ENCODE measurements at places on chromosomes 6 and 20. TPM values are rescaled to one million over a fixed set of nuclear protein-coding genes. Genes with fewer than 3 reads are reported as not detected.
A peak's percentile ranks its signal among the peaks of the same experiment; 100 is the strongest.

Gene UBR2
- total RNA-seq: 24.2 TPM

GRCh38 chr6:39086711-39087110 is 28.3 kb downstream of the SAYSD1 start:
- H3K27me3 ChIP-seq: no peaks in the 10 kb centered on the region
- no peaks in the 10 kb centered on the region for H3K4me1 ChIP-seq
- no peak overlapping the region for H3K27ac ChIP-seq
- H3K4me3 ChIP-seq: no peak overlapping the region

DNA sequence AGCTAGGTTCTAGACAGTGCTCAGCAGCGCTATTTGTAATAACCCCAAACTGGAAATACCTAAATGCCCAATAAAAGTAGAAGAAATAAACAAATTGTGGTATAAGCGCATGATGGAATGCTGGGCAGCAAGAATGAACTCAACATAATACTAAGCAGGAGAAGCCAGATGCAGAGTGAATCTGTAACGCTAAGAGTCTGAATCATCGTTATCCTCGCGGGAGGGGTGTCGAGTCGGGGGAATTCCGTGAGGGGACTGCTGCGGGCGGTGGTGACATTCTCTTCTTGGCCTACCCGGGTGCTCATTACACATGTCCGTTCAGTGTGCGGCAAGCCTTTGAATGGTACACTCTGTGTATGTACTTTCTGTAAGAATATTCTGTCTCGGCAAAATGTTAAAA is 83.7 kb downstream of the SULF2 start:
- DNase-seq: no peak
- H3K36me3 ChIP-seq: no peaks in the 10 kb centered on the region
- no peak overlapping the region for H3K27ac ChIP-seq
- H3K4me3 ChIP-seq: no peak overlapping the region
- H3K27me3 ChIP-seq: no peaks in the 10 kb centered on the region

DNA sequence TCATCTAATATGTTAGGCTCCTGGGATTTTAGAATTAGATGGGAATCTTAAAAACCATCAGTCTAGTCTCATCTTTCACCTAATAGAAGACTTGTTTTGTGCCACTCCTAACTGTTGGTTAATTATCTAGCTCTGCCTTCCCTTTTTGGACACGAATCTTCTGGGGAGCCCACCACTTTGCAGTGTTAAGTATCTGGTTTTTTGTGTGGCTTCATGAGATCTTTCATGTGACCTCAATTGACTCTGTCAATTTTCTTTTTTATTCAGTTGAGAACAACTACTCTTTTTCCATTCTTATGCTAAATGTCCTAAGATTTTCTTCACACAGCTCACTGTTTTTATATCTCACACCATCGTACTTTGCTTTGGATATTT is 16.9 kb downstream of the TBPL1 start:
- no peak overlapping the region for H3K4me3 ChIP-seq
- H3K27ac ChIP-seq: no peak overlapping the region
- H3K36me3 ChIP-seq: no peaks in the 10 kb centered on the region
- peaks cover 4% of the 10 kb centered on the region for H3K4me1 ChIP-seq
- no peaks in the 10 kb centered on the region for H3K27me3 ChIP-seq
- no peak for DNase-seq

DNA sequence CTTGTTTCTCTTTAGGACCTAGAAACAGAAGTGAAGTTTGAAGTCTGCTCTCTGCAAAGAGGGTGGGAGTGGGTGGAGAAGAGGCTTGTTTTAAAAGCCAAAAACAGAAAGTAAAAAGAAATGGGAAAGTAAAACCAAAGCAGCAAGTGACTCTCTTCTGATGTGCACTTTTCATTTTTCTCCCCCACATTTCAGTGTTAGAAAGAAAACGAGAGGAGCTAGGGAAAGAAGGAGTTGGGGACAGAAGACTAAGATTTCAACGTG is 1.3 kb downstream of the C6orf141 start:
- peaks cover 6% of the 10 kb centered on the region for H3K4me1 ChIP-seq
- H3K27me3 ChIP-seq: no peaks in the 10 kb centered on the region
- no peaks in the 10 kb centered on the region for H3K36me3 ChIP-seq
- peak overlapping the region; percentile 28 for H3K4me3 ChIP-seq
- DNase-seq: no peak
- H3K27ac ChIP-seq: no peak overlapping the region

Gene SLC17A9
- total RNA-seq: 3.5 TPM

Gene FILIP1
- total RNA-seq: 2.1 TPM

Gene GABRR2
- 0.14 TPM for total RNA-seq

Gene RPP21
- 121 TPM for total RNA-seq

DNA sequence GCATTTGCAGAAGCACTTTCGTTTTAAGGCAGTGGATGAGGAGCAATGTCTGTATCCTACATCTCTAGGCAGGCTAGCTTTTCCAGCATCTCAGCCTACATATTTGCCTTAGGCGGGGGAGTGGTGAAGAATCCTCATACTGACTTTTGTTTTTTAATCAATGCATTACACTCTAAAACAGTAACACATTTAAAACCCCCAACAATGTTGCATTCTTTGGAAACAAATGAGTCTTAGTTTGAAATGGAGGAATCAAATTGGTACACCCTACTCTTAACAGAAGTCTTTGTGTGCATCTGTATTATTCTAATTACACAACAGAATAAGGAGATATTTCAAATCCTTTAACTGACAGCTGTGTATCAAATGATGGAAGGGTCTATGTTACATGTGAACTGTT is 9.0 kb downstream of the NKAIN2 start:
- no peak overlapping the region for H3K4me3 ChIP-seq
- DNase-seq: no peak
- H3K27me3 ChIP-seq: no peaks in the 10 kb centered on the region
- H3K27ac ChIP-seq: no peak overlapping the region
- H3K36me3 ChIP-seq: no peaks in the 10 kb centered on the region
- H3K4me1 ChIP-seq: no peaks in the 10 kb centered on the region

- no peak overlapping the region for H3K4me3 ChIP-seq
- no peaks in the 10 kb centered on the region for H3K27me3 ChIP-seq
- H3K36me3 ChIP-seq: no peaks in the 10 kb centered on the region
- no peak for DNase-seq
- H3K27ac ChIP-seq: no peak overlapping the region
- H3K4me1 ChIP-seq: no peaks in the 10 kb centered on the region
Observed at GRCh38 chr6:13531956-13532355, 42.4 kb upstream of the SIRT5 start.

- DNase-seq: no peak
- no peaks in the 10 kb centered on the region for H3K27me3 ChIP-seq
- H3K27ac ChIP-seq: no peak overlapping the region
- H3K4me3 ChIP-seq: no peak overlapping the region
- H3K36me3 ChIP-seq: no peaks in the 10 kb centered on the region
Observed at GRCh38 chr6:25872814-25873213, 1.2 kb downstream of the SLC17A3 start.

DNA sequence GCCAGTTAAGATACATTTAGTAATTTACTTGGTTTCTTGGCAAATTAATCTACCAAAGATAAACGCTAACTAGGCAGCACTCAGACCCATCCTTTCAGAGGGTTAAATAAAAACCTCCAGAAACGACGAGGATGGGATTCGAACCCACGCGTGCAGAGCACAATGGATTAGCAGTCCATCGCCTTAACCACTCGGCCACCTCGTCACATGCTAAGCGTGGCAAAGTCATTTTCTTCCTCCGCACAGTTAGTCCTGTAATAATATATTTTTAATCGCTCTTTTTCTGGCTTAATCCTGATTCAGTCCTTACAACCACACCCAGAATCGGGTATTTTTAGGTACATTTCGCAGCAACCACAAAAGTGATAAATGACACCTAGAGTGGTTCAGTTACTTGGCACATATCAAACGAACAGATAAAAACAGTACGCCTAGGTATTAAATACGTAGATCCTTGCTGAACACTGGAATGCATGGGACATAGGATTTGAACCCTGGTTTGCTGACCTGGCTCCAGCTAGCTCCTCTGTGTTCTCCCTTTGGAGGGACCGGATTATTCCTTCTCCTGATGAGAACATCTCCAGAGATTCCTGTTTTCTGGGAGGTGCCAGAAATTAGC is 71.6 kb downstream of the GPX5 start:
- no peaks in the 10 kb centered on the region for H3K36me3 ChIP-seq
- no peak overlapping the region for H3K4me3 ChIP-seq
- DNase-seq: no peak
- no peaks in the 10 kb centered on the region for H3K27me3 ChIP-seq
- H3K4me1 ChIP-seq: no peaks in the 10 kb centered on the region

DNA sequence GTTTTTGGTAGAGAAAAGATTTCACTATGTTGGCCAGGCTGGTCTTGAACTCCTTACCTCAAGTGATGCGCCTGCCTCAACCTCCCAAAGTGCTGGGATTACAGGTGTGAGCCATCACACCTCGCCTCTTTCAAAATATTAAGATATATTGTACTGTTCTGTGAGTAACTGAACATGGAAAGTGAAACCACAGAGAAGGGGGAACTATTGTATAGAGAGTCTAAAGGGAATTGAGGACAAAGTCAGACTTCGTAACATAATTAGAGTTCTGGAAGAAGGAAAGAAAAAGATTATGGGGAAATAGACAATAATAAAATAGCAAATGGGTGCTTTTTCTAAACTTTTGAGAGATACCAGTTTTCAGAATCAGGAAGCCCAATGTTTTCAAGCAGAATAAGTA is 17.4 kb upstream of the AKAP7 start:
- H3K4me1 ChIP-seq: no peaks in the 10 kb centered on the region
- DNase-seq: no peak
- H3K4me3 ChIP-seq: no peak overlapping the region
- H3K27ac ChIP-seq: no peak overlapping the region

GRCh38 chr6:30100154-30100553 is 12.7 kb downstream of the TRIM31 start:
- no peaks in the 10 kb centered on the region for H3K36me3 ChIP-seq
- H3K27ac ChIP-seq: peak overlapping the region; percentile 21
- H3K27me3 ChIP-seq: no peaks in the 10 kb centered on the region
- peak overlapping the region; percentile 19 for H3K4me3 ChIP-seq
